CD4-positive, alpha-beta T cell treated with Interleukin-10 for 1 hour (primary cell): ENCODE measurements at places on chromosomes 2 and 18.

DNA sequence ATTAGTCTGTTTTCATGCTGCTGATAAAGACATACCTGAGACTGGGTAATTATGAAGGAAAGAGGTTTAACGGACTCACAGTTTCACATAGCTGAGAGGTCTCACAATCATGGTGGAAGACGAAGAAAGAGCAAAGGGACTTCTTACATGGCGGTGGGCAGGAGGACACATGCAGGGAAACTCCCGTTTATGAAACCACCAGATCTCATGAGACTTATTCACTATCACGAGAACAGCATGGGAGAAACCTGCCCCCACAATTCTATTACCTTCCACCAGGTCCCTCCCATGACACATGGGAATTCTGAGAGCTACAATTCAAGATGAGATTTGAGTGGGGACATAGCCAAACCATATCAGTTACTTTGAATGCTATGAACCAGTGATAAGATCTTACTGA, 44.1 kb downstream of the SCTR start:
- no peak for DNase-seq

GRCh38 chr2:13020469-13020868, 303.7 kb downstream of the TRIB2 start:
- no peak for DNase-seq

- DNase-seq: no peak
Measured at GRCh38 chr18:37450434-37451132, 115.0 kb downstream of the CELF4 start.

- no peak for DNase-seq
Measured at GRCh38 chr2:172489681-172490080, 62.3 kb downstream of the ITGA6 start.

GRCh38 chr2:100006516-100006915, 135.9 kb downstream of the AFF3 start:
- no peak for DNase-seq

DNA sequence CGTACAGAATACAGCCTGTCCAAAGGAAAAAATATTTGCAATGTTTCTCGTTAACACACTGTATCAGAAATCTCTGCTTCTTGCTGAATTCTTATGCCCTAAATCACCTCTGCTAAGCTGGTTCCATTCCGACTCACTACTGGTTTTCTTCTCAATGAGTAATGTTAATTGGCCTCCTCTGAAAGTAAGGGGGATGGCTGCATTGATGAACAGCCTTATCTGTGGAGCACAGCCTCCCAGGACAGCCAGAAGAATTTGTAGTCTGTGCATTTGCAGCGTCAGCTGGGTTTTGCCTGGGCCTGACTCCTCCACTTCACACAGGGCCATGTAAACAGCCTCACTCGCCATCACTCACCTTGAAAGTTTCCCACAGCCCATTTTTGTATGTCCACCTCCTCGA, 127.7 kb downstream of the RNF152 start:
- no peak for DNase-seq

- DNase-seq: no peak
Measured at GRCh38 chr18:71760541-71760940, 783.6 kb downstream of the CBLN2 start.

DNA sequence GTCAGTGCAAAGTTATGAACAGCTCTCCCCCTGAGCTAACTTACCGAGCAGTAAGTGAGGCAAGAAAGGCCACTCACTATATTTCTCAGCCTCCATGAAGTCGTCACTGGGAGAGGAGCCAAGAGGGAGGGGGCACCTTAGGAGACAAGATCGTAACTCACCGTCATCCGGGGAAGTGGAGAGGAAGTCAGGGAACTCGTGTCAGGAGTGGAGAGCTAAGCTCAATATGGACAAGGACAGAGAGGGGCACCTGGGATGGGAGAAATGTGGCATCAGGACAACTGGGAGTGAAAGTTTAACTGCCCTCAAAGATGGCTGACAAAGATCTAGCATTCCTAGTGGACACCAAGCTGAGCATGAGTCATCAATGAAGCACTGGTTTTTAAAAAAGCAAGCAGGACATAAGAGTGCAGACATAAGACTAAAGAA, 37.1 kb downstream of the BCL11A start:
- no peak for DNase-seq

DNA sequence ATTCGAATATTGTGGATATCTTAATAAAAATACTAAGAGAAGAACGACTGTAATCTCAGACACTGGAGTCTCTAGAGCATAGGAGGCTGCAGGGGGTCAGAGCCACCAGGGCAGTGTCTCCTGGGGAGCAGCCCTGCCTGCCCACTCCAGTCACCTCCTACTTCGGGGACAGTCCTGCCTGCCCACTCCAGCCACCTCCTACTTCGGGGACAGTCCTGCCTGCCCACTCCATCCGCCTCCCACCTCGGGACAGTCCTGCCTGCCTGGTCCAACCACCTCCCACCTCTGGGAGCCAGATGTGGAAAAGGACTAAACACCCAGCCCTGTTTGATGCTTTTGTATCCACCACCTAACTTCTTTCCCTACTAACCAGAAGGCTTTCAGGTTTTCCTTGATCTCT, 350.1 kb upstream of the SMIM21 start:
- DNase-seq: no peak

- DNase-seq: no peak
Measured at GRCh38 chr2:26959331-26959730, 11.1 kb upstream of the MAPRE3 start.

- DNase-seq: no peak
Measured at GRCh38 chr2:171185165-171185818, 24.6 kb upstream of the TLK1 start.

DNA sequence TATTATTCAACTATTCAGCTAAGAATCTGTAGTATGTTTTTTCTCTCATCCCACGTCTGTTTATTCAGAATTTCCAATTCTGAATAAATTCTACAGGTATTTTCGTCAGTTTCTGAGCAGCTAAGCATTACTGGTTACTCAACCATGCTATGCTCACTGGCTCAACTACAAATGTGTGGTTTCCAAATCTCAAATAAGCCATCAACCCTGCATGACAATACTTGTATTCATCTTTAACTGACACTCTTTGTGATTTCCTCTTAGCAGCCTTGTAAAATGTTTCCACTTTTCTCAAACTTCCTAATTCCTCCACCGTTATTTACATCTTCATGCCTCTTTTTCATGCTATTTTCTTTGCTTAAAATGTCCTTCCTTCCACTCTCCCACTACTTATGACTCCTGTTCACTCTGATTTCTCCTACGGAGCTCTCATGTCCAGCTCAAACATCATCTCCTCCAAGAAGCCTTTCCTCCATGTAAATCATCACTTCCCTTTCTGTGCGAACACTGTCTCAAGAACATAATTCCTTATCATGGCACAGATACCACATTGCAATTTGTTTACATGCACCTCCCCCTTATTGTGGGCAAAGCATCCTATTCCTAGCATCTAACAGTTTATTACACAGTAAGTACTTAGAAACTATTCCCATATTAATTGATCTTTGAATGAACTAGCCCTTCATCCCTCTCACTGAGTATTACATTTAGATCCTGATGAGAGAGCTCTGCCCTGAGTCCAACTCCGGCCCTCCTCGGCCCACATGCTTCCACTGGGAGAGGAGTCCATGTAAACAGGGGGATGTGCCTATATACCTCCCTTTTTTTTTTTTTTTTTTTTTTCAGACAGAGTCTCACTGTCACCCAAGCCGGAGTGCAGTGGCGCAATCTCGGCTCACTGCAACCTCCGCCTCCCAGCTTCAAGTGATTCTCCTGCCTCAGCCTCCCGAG, 10.5 kb downstream of the CCDC88A start:
- no peak for DNase-seq

- no peak for DNase-seq
Measured at GRCh38 chr2:70541481-70542020, 12.1 kb downstream of the TGFA start.

DNA sequence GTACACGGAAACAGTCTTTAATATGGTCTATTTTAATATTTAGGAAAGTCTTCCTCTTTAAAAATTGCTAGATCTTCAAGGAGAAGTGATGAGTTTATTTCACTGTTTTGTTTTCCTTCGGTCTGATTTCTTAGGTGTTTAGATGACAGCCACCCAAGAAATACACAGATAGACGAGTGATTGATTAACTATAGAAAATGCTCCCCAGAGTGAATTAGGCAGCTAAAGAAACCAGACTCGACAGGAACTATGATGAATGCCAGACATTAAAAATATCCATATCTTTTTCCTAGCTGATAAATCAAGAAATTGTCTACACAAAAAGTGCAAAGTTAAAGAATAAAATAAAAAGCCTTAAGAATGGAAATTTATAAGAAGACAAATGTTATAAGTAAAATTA, 888.7 kb upstream of the CNTNAP5 start:
- DNase-seq: no peak

DNA sequence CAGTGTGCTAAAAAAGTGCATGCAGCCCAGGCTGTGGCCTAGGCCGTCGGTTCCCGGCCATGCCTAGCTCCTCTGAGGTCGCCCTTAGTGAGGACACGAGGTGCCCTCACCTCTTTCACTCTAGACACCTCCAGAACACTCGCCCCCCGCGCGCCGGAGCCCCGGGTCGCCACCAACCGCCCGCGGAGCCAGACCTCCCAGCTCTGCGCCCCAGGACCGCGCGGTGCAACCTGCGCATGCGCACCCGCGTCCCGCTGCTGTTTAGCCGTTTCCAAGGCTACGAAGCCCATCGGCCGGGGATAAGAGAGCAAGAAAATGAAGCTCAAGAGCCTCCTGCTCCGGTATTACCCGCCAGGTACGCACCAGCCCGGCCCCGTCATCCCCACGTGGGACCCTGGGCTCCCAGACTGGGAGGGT, at the start of gene DAW1:
Gene DAW1 (plus strand): TSS at position 257 of the 417 bp plus-strand sequence. CDS start 59 bp downstream, at position 316.
- DNase-seq: peak; percentile 58

DNA sequence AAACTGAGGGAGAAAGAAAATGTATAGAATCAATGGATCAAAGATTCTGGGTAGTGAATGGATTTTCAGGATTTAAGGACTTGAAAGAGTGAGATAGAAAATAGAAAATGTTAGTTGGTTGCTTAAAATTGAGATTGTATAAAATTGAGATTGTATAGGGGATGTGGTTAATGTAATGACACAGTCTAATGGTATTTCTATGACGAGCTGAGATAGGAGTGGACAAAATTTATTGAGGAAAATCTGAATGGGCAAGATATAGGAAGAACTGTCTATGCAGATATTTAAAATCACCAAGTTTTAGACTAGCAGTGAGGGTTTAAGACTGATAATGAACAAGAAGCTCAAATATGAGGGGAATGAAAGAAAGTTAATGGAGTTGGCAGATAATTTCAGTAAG, 406.6 kb downstream of the NYAP2 start:
- no peak for DNase-seq
